Neuronal stem cell (in vitro differentiated cells): ENCODE measurements at places on chromosomes 12 and 14.
A peak's percentile ranks its signal among the peaks of the same experiment; 100 is the strongest.

GRCh38 chr12:62730649-62731048 lies 204.3 kb downstream of the PPM1H start:
- peaks cover 2% of the 10 kb centered on the region for H3K4me1 ChIP-seq
- no peak overlapping the region for H3K4me3 ChIP-seq
- no peaks in the 10 kb centered on the region for H3K27me3 ChIP-seq
- DNase-seq, result no peak

DNA sequence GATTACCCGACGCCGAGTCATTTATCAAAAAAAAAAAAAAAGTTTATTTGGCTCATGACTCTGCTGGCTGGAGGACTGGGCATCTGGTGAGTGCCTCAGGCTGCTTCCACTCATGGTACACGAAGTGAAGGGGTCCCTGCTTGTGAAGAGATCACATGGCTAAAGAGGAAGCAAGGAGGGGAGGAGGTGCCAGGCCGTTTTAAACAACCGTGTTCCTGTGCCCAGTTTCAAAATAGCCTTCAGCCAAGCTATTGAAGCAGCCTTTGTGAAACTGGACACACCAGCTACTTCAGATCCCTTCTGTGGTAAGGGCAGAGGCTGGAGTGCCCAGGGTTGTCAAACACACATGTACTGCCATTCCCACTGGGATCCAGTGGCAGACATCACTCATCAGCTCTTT lies 7.6 kb downstream of the POP5 start:
- H3K27me3 ChIP-seq, result no peaks in the 10 kb centered on the region
- no peaks in the 10 kb centered on the region for H3K4me1 ChIP-seq
- H3K4me3 ChIP-seq, result no peak overlapping the region
- DNase-seq, result no peak
- H3K27ac ChIP-seq, result no peak overlapping the region
- H3K36me3 ChIP-seq, result peaks cover 44% of the 10 kb centered on the region

DNA sequence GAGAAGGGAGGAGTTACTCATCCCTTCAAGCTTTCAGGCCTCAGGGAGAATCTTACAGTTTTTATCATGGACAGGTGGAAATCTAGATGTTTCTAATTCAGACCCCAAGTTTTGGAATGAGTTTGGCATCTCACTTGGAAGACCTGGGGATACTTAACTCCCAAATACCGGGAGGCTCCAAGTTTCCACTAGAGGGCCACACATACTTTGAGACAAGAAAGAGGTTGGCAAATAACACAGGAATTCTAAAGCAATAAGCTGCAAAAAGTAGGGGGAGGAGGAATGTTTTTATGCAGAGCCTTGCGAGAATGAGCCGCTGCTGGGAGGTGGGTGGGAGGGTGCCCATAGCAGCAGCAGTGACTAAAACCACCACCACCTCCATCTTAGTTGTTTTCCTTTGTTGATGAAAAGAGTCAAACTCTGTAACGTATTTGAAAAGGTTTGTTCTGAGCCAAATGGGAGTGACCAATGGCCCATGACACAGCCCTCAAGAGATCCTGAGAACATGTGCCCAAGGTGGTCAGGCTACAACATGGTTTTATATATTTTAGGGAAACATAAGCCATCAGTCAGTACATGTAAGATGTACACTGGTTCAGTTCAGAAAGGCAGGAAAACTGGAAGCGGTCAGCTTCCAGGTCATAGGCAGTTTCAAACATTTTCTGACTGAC lies 34.2 kb upstream of the RNASE1 start:
- no peak overlapping the region for H3K4me3 ChIP-seq
- no peak overlapping the region for H3K27ac ChIP-seq
- no peaks in the 10 kb centered on the region for H3K4me1 ChIP-seq
- DNase-seq, result no peak
- no peaks in the 10 kb centered on the region for H3K36me3 ChIP-seq
- H3K27me3 ChIP-seq, result no peaks in the 10 kb centered on the region

GRCh38 chr14:105193916-105194782 lies 13.0 kb upstream of the NUDT14 start:
- no peak overlapping the region for H3K27ac ChIP-seq
- H3K4me1 ChIP-seq, result peaks cover 43% of the 10 kb centered on the region
- H3K4me3 ChIP-seq, result no peak overlapping the region
- peaks cover 2% of the 10 kb centered on the region for H3K27me3 ChIP-seq
- no peaks in the 10 kb centered on the region for H3K36me3 ChIP-seq

DNA sequence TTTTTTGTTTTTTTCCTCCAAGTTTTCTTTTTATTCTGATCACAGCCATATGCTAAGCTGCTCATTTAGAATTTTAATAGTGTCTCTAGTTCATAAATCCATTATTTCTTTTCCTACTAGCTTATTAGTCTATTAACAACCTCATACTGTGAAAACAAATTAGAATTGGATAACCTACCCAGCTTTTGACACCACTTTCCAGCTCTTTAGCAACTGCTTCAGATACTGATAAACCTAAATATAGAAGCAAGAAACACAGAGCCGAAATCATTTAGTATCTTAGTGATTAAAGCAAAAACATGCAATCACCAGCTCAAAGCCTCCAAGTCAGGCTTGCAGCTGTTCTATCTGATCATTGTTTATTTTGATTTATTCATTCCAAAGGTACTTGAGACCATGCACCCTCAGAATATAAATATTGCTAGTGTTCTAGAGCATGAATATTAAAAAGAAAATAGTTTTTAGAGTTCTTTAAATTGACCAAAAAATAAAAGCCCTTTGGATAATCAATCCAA lies 121.5 kb downstream of the STXBP6 start:
- no peaks in the 10 kb centered on the region for H3K27me3 ChIP-seq
- no peaks in the 10 kb centered on the region for H3K36me3 ChIP-seq
- no peak overlapping the region for H3K27ac ChIP-seq
- no peak overlapping the region for H3K4me3 ChIP-seq
- H3K4me1 ChIP-seq, result no peaks in the 10 kb centered on the region
- no peak for DNase-seq

GRCh38 chr12:18158774-18159557 lies 69.0 kb upstream of the RERGL start:
- no peak overlapping the region for H3K27ac ChIP-seq
- H3K27me3 ChIP-seq, result no peaks in the 10 kb centered on the region
- no peaks in the 10 kb centered on the region for H3K36me3 ChIP-seq
- H3K4me1 ChIP-seq, result no peaks in the 10 kb centered on the region
- DNase-seq, result no peak
- H3K4me3 ChIP-seq, result no peak overlapping the region

- DNase-seq, result no peak
- peaks cover 2% of the 10 kb centered on the region for H3K4me1 ChIP-seq
- no peak overlapping the region for H3K27ac ChIP-seq
- no peaks in the 10 kb centered on the region for H3K36me3 ChIP-seq
- no peak overlapping the region for H3K4me3 ChIP-seq
These were observed 668.1 kb downstream of the MED13L start for GRCh38 chr12:115609347-115609746.

- DNase-seq, result no peak
- H3K4me1 ChIP-seq, result peaks cover 10% of the 10 kb centered on the region
- no peak overlapping the region for H3K4me3 ChIP-seq
- H3K27me3 ChIP-seq, result no peaks in the 10 kb centered on the region
- no peaks in the 10 kb centered on the region for H3K36me3 ChIP-seq
These were observed 110.2 kb downstream of the PPP2R5E start for GRCh38 chr14:63432888-63433552.

GRCh38 chr12:46407361-46407760 lies 34.8 kb upstream of the SLC38A2 start:
- no peaks in the 10 kb centered on the region for H3K36me3 ChIP-seq
- H3K27me3 ChIP-seq, result no peaks in the 10 kb centered on the region
- H3K27ac ChIP-seq, result no peak overlapping the region
- H3K4me1 ChIP-seq, result no peaks in the 10 kb centered on the region
- no peak overlapping the region for H3K4me3 ChIP-seq

- no peak overlapping the region for H3K4me3 ChIP-seq
- no peaks in the 10 kb centered on the region for H3K36me3 ChIP-seq
- H3K27ac ChIP-seq, result no peak overlapping the region
- peaks cover 16% of the 10 kb centered on the region for H3K27me3 ChIP-seq
These were observed 144.2 kb downstream of the KIF26A start for GRCh38 chr14:104282332-104283196.

GRCh38 chr12:14548609-14549008 lies 19.1 kb downstream of the PLBD1 start:
- no peak overlapping the region for H3K27ac ChIP-seq
- no peaks in the 10 kb centered on the region for H3K36me3 ChIP-seq
- DNase-seq, result no peak
- H3K4me1 ChIP-seq, result no peaks in the 10 kb centered on the region

- no peaks in the 10 kb centered on the region for H3K27me3 ChIP-seq
- no peak overlapping the region for H3K27ac ChIP-seq
- H3K4me1 ChIP-seq, result peaks cover 8% of the 10 kb centered on the region
- H3K4me3 ChIP-seq, result peak overlapping the region; percentile 87
- no peak for DNase-seq
These were observed 335 bp downstream of the GCN1 start for GRCh38 chr12:120194226-120194533.

- H3K27me3 ChIP-seq, result no peaks in the 10 kb centered on the region
- no peaks in the 10 kb centered on the region for H3K4me1 ChIP-seq
- no peaks in the 10 kb centered on the region for H3K36me3 ChIP-seq
- DNase-seq, result no peak
- no peak overlapping the region for H3K4me3 ChIP-seq
These were observed 68.2 kb downstream of the IFT43 start for GRCh38 chr14:76053572-76054355.

GRCh38 chr14:22552827-22553076 lies 36.3 kb downstream of the DAD1 start:
- DNase-seq, result no peak
- no peak overlapping the region for H3K4me3 ChIP-seq
- H3K4me1 ChIP-seq, result peaks cover 20% of the 10 kb centered on the region
- H3K27me3 ChIP-seq, result no peaks in the 10 kb centered on the region

DNA sequence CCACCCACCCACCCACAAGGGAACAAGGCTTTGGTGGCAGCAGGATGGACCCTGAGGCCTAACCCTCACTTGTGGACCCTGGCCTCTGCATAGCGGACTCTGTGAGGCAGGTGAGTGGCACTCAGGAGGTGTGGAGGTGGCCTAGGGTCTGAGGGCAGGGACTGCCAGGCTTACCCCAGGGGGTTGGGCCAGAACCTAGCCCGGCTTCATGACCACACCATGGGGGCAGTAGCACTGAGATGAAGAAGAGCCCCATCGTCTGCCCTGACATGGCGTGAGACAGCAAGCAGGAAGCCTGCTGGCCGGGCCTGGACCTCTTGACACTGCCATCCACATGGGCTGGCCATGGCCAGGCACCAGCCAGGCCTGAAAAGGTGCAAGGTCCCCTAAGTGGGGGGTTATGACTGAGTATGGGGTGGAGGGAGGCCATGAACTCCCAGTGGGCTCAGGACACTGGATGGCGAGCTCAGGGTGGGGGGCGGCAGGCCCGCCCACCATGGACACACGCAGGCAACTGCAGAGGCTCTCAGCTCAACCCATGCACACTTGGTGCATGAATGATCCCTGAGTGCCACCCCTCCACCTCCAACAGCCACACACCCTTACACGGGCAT lies 29.3 kb downstream of the JAG2 start:
- DNase-seq, result no peak
- H3K27me3 ChIP-seq, result no peaks in the 10 kb centered on the region
- peak overlapping the region; percentile 1 for H3K4me3 ChIP-seq
- no peaks in the 10 kb centered on the region for H3K4me1 ChIP-seq
- no peaks in the 10 kb centered on the region for H3K36me3 ChIP-seq

- peaks cover 7% of the 10 kb centered on the region for H3K4me1 ChIP-seq
- H3K27ac ChIP-seq, result no peak overlapping the region
- H3K36me3 ChIP-seq, result no peaks in the 10 kb centered on the region
- H3K4me3 ChIP-seq, result no peak overlapping the region
- no peaks in the 10 kb centered on the region for H3K27me3 ChIP-seq
These were observed 199.0 kb downstream of the TSPAN9 start for GRCh38 chr12:3276226-3276625.

DNA sequence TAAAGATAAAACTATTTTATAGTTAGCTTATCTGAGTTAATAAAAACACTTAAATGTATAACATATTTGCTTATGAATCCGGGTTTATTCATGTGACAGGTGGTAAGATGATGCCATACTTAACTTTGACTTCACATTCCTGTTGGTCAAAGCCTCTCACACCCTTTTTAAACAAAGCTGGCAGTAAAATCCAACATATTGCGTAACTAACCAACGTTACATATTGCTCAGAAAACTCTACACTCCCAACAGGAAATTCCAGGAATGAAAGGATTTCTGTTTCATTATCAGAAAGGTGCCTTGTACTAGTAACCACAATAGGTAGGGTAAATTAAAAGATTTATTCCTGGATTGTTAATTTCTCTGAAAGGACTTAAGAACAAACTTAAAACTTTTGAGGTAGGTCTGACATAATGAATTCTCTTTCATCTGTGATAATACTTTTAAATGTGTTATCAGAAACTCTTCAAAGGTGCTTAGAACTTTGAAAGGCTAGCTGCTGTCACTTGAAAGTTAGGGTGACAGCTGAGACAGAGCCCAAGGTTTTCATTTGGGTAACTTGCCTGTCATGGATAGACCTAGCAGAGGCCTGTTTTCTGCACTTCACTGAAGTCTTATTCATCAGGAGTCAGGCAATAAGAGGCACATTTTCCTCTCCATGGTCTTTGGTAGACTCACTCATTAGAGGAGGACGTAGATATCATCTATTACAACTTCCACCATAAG lies 23.8 kb upstream of the CATSPERB start:
- no peaks in the 10 kb centered on the region for H3K36me3 ChIP-seq
- H3K4me3 ChIP-seq, result no peak overlapping the region
- H3K27me3 ChIP-seq, result no peaks in the 10 kb centered on the region
- no peaks in the 10 kb centered on the region for H3K4me1 ChIP-seq

DNA sequence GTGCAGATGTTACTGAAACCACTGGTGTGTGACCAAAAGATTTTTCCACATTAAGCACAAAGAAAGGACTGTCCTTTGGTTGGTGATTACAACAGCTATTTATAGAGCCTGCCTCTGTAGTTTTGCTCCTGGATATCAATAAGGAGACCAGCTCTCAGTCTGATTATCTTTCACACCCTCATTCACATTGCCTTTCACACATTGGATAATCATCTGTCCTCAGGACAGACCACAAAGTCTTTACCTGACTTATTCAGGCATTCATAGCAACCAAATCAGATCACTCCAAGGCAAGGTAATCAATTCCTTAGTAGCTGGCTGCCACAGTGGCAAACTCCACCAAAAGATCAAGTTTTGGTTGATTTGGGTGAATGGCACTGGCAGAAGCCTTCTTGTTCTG lies 59.6 kb upstream of the CPSF6 start:
- H3K36me3 ChIP-seq, result no peaks in the 10 kb centered on the region
- no peak overlapping the region for H3K27ac ChIP-seq
- no peak overlapping the region for H3K4me3 ChIP-seq
- DNase-seq, result no peak
- H3K27me3 ChIP-seq, result no peaks in the 10 kb centered on the region

GRCh38 chr12:17060260-17060659 lies 454.3 kb upstream of the LMO3 start:
- H3K36me3 ChIP-seq, result no peaks in the 10 kb centered on the region
- H3K4me1 ChIP-seq, result no peaks in the 10 kb centered on the region
- H3K27me3 ChIP-seq, result no peaks in the 10 kb centered on the region
- H3K27ac ChIP-seq, result no peak overlapping the region

DNA sequence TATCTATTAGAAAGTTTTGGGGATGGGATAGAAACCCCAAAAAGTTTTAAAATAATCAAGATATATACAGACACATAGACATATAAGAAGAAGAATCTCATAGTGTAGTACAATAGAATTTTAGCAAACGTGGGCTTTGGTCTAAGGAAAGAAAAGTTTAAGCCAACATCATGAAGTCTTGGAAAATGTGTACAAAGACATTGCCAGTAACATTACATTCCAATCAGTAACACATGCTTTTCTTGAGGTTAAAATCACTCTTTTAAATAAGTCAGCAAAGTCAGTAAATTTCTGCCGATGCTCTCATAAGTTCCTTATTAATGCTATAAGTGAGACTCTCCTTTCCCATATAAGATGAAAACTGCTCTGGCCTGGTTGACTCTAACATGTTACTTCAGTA lies 201.1 kb upstream of the LRIG3 start:
- H3K36me3 ChIP-seq, result no peaks in the 10 kb centered on the region
- no peaks in the 10 kb centered on the region for H3K4me1 ChIP-seq
- no peak for DNase-seq
- no peaks in the 10 kb centered on the region for H3K27me3 ChIP-seq
- H3K27ac ChIP-seq, result no peak overlapping the region
